ENCODE measurements at places on chromosomes 1 and 21. TPM values are rescaled to one million over a fixed set of nuclear protein-coding genes. Genes with fewer than 3 reads are reported as not detected.

The LDLRAD1 gene
- not detected for total RNA-seq

The LELP1 gene
- not detected for total RNA-seq

The ATP1A2 gene
- 1.5 TPM for total RNA-seq

The MROH9 gene
- not detected for total RNA-seq

The COL8A2 gene
- 1.3 TPM for total RNA-seq

The SMYD3 gene
- total RNA-seq, result 16.8 TPM

The LRRC3 gene
- total RNA-seq, result 1.3 TPM

The RGS13 gene
- total RNA-seq, result not detected

The PTPRU gene
- 29.1 TPM for total RNA-seq

The ARHGEF19 gene
- 11.6 TPM for total RNA-seq

The LAX1 gene
- total RNA-seq, result not detected

The MCOLN3 gene
- total RNA-seq, result under 0.01 TPM

The TGFB2 gene
- 0.84 TPM for total RNA-seq

The LCA5L gene
- 0.17 TPM for total RNA-seq

The F3 gene
- 10.3 TPM for total RNA-seq

The RORC gene
- total RNA-seq, result 0.15 TPM

The TRIM63 gene
- not detected for total RNA-seq

The OR2AK2 gene
- not detected for total RNA-seq

The WNT2B gene
- 0.74 TPM for total RNA-seq

The CHRM3 gene
- not detected for total RNA-seq

The VCAM1 gene
- 4.5 TPM for total RNA-seq

The ATXN7L2 gene
- total RNA-seq, result 5.2 TPM

The RNF207 gene
- total RNA-seq, result 13.1 TPM

Data from bronchus fibroblast of lung (primary cell).